ENCODE measurements at places on chromosomes 2 and 18.

GRCh38 chr2:21422050-21422449 is 298.3 kb downstream of the TDRD15 start:
- peak; percentile 41 for DNase-seq

DNA sequence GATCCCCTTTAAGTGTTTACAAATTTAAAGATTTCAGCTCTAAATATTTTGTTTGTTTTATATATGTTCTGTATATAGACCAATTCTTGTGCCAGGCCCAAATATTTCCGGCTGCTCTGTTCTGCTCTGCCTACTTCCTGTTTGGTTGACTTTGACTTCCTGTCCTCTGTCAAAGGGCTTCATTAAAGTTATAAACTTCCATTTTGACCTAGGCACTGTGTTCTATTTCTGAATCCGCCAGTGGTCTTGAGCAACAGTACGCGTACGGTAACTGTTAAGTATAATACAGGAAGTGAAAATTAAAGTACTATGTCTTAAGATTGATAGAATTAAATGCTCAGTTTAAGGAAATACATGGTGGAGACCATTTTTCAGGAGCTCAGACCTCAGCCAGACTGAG is 13.5 kb upstream of the REL start:
- no peak for DNase-seq

DNA sequence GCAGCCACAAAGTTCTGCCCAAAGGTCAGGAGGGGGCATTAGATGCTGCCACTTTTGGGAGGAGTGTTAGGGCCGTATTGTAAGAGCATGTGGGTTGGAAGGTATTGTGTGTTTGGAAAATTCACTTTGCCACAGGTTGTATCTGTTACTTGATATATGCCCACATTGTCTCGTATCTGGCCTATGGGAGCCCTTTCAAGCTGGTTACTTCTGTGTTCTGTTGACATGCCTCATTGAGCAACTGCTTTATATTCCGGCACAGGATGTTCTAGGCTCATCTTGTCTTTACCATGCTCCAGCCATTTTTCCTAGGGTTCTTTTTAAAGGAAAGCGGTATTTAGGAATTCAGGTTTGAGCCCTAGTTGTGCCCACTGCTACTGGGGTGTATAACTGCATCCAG is 6.0 kb downstream of the ADNP2 start:
- DNase-seq, result no peak

DNA sequence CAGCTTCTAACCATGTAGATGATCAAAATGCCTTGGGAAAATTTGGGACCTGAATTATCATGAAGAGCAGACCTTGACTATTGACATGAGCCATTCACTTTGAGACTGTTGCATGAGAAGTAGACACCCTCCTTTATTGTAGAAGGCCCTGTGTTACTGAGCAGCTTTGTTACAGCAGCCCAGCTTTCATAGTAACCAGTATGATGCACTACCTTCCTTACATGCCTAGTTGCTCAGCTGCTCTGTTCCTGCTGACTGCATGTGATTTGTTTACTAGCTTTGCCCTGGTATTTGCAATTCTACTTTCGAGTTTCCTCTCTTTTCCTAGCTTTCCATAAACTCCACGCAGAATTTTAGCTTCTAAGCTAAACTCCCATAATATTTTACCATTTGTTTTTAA is 11.2 kb upstream of the FN1 start:
- no peak for DNase-seq

- no peak for DNase-seq
Observed at GRCh38 chr18:38047820-38048219, 482.2 kb upstream of the CELF4 start.

GRCh38 chr2:10039658-10040410 is 3.5 kb upstream of the KLF11 start:
- no peak for DNase-seq

DNA sequence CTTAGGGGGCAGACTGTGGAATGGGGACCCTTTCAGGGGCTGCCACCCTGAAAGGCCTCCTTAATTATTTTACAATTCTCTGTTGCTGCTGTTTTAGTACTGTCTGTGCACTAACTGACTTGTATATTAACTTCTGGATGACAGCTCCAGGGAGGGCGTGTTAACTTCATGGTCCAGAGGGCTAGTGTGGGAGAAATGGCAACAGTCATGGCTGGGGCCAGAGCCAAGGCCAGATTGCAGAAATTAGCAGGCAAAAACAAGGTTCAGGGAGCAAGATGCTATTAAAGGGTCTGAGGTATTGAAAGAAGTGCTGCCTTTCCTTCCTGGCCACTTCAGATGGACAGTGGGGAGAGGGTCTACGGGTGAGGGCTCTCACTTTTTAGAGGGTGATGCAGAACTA is 9.1 kb downstream of the WIPF1 start:
- DNase-seq, result no peak

GRCh38 chr2:234135750-234136221 is 85.3 kb downstream of the SPP2 start:
- peak; percentile 66 for DNase-seq

- peak; percentile 9 for DNase-seq
Observed at GRCh38 chr2:20675701-20676352, 8.9 kb downstream of the GDF7 start.

DNA sequence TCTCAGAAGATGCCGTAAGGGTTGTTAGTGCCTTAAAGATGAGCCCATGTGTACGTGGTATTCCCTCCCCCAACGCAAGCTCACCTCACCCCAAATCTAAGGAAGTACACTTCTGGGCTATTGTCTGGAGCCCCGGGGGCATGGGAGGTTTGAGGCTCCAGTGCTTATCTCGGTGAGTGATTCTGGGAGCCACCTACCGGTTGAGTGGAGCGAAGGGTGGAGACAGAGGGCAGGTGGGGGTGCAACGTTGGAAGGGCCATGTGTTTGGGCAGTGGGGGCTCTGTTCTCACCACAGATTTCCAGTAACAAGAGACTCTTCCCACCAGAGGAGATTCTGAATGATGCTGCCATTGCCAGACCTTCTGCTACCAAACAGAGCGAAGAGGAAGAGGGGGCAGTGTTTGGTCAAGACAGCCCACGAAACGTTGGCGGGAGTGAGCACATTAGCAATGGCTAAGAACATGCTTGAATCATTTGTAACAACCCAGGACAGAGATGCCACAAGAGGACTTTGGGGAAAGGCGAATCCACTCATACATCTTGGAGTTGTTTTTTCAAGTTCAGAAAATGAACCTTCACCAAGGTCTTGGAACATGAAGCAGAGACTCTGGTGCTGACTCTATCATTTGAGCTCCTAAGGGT is 38.7 kb downstream of the TWIST2 start:
- no peak for DNase-seq

GRCh38 chr2:214740867-214741395 is 68.6 kb downstream of the BARD1 start:
- DNase-seq, result no peak

- DNase-seq, result no peak
Observed at GRCh38 chr2:145957929-145958328, 1438.0 kb upstream of the ZEB2 start.

GRCh38 chr2:100939445-100939844 is 62.6 kb upstream of the RPL31 start:
- no peak for DNase-seq

DNA sequence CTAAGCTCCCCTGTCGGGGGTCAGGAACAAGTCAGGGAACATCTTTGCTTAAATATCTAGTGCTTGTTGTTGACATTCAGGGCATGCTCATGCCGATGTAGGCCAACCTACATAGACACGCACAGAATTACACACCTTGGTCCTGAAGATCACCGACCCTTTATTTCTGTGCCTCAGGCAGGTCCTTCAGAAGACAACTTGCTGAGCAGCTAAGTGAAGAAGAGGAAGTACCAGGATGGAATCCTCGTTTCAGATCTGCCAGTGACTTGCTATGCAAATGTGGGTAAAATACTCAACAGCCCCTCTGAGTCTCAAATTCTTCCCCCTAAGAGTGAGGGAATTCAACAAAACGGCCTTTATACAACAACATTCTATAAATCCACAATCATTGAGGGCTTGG is 494.7 kb downstream of the BCL11A start:
- no peak for DNase-seq

- DNase-seq, result no peak
Observed at GRCh38 chr2:11652553-11652952, 17.4 kb downstream of the NTSR2 start.

DNA sequence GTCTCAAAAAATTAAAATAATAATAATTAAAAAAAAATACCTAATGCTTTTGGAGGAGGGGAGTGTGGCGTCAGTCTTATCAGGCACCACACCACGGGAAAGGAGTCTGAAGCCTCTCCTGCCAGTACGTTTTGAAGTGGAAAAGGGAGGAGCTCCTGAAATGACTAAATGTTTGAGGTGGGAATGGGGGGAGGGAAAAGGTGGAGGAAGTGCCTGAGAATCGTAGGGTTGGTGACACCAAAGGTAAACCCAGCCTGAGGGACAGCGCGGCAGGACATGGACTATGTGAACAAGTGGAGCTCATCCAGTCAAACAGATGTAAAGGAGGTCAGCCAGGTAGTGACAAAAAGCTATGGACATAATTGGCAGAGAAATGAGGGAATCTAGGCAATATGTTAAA is 42.2 kb upstream of the EPHA4 start:
- DNase-seq, result no peak

All from NCI-H2171 treated with DMSO at 0.1 percent for 48 hours (cell line).